Neural progenitor cell (in vitro differentiated cells): ENCODE measurements at places on chromosomes 4 and X.
A peak's percentile ranks its signal among the peaks of the same experiment; 100 is the strongest.

GRCh38 chr4:47560682-47561081, 75.6 kb downstream of the ATP10D start:
- no peak for DNase-seq

DNA sequence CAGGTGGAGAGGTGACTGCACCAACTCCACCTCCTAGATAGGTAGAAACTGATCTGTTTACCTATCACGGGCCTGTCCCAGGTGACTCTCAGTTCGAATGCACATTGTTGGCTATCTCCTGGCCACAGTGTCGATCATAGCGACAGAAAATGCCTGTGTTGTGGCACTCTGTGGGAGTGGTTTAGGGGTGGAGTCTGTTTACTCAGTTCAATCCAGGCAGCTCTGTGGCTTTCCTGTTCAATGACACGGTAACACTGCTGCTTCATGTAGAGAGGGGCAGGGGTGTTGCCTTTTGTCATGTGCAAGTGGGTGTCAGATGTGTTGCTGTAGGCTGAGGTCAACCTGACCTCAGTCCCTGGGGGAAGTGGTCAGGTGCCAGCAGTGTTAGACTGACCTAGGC, 1602.4 kb downstream of the TECRL start:
- DNase-seq, result no peak

DNA sequence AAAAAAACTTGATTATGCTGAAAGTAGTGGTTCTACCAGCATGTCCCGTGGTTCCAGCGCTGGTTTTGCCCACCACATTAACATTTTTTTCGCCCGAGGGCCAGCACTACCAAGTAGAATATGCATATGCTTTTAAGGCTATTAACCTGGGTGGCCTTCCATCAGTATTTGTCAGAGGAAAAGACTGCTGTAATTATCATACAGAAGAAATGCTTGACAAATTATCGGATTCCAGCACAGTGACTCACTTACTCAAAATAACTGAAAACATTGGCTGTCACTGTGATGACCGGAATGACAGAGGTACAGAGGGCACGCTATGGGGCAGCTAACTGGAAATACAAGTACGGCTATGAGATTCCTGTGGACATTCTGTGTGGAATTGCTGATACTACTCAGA, 34.6 kb downstream of the PRPS2 start:
- DNase-seq, result no peak

GRCh38 chrX:67436867-67437266, 107.0 kb upstream of the AR start:
- DNase-seq, result no peak

- DNase-seq, result peak; percentile 67
These were observed 460.3 kb downstream of the SPRY1 start for GRCh38 chr4:123856689-123857545.

DNA sequence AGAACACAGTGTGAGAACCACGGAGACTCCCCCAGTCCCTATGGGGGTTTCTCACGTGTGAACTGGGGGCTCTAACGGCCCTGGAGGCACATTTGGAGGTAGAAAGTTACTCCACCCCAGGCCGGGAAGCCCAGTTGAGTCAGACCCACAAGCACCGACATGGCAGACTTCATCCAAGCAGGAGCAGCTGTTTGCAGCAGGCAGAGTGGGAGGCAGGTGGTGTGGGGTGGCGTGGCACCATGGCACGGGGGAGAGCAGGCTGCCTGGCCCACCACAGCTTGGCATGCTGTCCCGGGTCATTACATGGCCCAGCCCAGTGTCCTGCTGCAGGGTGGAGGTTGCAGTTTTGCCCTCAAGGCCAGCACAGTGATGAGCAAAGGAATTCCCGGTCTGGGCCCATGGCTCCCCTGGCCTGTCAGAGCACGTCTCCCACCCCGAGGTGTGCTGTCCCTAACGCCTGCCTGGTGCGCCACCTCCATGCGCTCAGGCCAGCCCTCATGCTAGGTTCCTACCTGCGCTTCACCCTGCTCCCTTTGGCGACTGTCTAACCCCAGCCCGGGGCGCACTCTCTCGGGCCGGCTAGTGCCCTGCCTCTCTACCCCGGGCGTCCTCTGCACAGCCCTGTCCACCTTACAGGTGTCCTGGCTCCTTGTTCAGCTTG, 90.6 kb upstream of the AFAP1 start:
- DNase-seq, result no peak
